ENCODE measurements at places on chromosomes 6 and 20.

DNA sequence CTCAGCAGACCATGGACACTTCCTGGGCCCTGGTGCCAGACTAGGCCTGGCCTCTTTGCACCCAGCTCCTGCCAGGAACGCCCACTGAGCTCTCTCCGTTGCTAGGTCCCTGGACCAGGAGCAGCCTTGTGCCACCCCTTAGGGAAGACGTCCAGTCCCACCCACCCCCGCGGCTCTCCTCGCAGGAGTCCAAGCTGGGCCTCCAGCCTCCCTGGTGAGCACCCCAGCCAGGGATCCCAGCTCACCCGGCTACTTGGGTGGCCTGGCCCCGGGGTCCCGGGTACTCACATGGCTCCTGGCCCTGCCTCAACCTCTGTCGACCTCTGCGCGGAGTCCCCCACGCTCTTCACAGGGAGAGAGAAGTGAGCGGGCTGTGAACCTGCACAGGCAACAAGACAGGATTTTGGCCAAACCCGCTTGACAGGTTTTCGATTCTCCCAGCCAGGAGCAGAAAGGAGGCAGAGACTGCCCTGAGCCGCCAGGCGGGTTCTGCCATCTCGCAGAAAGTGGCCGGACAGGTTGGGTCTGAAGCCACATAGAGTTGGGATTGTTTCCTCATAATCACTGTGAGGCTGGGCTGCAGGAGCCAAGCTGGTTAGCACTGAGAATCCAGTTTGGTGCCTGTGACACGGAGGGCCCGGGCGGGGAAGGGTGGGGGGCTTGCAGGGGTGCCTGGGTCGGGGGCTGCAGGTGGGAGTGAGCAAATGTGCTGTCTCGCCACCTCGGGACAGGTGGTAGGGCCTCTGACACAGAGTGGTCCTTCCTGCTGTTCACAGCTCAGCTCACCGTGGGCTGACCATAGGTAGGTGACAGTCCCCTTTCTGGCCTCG is at the start of gene RBBP8NL:
RBBP8NL (minus strand) TSS at position 368 of the 830 bp plus-strand sequence. CDS start 7,892 bp downstream, outside the sequence.
- no peak for DNase-seq

DNA sequence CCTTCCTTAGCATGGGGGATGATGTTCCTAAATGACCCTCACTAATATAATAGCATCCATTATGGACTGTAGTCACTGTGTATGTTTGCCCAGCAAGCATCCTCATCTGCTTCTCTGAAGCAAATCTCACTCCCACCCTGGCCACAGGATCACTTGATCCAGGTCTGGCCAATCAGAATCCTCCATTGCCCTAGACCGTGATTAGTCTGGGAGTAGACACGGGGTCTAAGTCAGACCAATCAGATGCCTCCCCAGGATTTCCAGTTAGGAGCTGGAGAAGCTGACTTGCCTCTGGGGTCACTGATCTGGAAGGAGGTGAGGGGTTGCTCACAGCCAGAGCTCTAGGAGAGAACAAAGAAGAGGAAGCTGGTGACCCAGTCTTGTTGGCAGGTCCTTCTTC is 153.9 kb downstream of the DHX35 start:
- no peak for DNase-seq

DNA sequence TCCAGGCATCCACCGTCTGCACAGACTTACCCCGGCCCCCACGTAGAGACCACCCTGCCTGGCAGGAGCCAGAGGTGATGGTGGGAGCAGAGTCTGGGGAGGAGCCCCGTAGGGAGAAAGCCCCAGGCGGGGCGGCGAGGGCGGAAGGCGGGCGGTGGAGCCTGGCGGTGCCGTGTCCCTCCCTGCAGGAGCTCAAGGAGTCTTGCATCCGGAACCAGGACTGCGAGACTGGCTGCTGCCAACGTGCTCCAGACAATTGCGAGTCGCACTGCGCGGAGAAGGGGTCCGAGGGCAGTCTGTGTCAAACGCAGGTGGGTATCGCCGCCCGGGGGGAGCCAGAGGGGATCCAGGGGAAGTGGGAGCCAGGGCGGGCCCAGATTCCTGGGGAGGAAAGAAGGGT is 6.0 kb downstream of the CLPSL1 start:
- DNase-seq = no peak

DNA sequence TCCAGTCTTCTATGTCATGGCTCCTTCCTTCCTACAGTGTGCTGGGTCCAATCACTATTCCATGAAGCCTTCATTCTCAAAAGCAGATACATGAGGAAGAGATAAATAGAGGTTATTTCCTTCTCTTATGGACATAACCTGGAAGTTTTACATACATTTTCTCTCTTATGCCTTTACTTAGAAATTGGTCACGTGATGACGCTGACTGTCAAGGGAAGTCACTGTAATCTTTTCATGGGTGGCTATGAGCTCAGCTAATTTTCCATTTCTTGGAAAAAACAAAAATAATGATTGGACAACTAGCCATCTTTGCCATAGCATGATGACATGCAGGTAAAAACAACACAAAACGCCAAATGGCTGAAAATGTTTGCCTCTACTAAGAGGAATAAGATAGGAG is 151.6 kb upstream of the PRSS16 start:
- no peak for DNase-seq

DNA sequence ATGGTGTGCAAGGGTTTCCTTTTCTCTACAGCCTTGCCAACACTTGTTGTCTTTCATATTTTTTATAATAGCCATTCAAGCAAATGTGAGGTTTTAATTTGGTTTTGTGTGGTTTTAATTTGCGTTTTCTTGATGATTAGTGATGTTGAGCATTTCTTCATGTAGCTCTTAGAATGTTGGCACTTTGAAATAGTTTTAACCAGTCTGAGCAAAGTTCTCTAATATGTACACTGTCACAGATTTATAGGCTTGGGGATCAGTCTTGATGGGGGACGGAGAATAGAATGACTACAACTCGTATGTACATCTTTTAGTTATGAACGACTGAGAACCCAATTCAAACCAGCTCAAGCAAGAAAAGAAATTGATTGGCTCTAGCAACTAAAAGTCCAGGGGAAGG is 1003.1 kb downstream of the KIF16B start:
- no peak for DNase-seq

- DNase-seq = no peak
These were observed 101.4 kb upstream of the FAM184A start for GRCh38 chr6:119179842-119180241.

DNA sequence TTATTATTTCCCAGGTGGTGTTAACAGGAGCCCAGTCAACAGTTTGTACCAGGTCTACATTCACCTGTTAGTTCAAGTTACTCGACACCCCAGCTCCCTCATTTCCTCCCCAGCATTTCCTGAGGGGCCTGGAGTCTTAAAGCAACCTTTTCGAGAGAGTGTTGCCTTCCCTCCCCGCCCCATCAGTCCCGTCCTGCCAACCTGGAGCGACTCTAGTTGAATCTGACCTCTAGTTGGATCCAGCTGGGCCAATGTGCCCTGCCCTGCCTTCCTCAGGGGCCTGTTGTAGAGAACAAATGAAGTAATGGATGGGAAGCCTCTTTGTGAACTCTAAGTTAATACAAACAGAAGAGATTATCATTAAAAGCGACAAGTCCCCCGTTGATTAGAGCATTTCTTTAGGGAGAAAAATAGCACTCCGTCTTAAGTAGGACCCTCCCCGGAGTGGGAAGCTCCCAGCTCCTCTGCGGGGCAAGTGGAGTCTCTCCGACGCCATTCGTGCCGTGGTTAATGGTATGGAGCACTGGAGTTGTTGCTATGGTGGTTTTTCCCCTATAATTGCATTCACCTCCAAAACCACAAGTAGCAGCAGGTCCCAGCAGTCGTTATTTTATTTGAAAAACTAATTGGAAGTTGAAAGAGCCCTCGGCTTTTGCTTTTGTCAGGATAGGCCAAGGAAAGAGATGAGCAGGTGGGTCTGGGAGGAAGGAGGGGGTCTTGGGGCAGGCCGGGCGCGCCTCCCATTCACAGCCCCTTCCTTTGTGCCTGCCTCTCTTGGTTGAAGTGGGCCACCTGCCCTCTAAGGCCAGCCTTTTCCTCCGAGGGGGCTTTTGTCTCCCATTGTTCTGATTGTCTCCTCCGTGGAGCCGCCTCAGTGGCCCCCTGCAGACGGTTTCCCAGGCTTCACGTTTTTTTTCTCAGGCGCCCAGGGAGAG is 16.1 kb downstream of the GHRH start:
- no peak for DNase-seq

DNA sequence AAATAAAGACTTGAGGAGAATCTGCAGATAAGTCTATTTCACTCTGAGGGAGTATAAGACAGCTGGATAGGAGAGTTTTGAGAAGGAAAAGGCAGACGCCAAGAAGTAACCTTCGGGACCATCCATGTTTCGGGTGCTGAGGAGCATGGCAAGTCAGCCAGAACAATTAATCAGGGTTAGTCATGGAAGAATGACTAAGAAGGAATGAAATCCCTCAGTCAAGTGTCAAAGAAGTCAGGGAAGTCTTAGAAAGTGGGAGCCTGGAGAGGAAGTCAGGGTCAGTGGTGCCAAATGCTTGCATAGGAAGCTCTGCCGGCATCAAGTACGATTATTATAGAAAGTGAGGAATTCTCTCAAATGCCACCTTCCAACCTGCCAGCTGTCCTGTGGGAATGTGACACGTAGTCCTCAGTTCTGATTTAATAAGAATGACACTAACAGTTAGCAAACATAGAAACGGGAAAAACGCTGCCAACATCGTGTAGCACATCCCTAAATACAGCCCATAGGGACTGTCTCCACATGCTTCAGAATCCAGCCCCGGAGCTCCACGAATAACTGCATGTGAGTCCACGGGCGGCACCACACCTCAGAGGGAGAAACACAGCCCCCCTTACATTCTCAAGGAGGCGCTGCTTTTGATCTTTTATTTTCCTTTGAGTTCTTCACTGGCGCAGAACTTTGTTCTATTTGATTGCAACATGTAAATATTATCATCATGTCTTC is 602.7 kb downstream of the PRKN start:
- DNase-seq = no peak

GRCh38 chr20:15199698-15200097 is 862.3 kb upstream of the FLRT3 start:
- no peak for DNase-seq

DNA sequence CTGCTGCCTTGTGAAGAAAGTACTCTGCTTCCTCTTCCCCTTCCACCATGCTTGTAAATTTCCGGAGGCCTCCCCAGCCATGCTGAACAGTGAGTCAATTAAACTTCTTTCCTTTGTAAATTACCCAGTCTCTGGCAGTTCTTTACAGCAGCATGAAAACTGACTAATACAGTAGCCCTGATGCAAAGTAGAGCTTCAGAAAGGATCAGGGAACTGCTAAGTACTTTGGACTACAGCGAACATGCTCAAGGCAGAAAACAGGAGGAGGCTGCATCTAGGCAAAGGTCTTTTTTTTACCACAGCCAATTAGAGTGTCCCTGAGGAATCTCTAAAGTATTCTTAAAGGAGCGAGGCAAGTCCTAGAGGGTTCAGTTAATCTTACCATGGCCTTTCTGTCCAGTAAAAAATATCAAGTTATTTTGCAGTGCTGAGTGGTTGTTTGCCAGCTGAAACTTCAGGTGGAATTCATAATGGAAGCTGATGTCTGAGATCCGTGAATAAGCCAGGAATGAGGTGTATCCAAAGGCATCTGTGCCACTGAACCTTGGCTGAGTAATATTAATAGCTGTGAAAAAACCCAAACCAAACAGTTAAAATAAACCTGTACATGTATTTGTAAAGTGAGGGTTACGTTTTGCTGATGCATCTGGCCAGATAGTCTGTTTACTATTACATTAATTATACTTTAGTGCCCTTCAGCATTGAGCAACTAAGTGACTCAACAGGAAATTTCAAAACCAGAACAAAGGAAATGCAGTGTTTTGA is 170.4 kb downstream of the PHF3 start:
- no peak for DNase-seq

- no peak for DNase-seq
These were observed 52.3 kb downstream of the ZFAND3 start for GRCh38 chr6:37871616-37872372.

DNA sequence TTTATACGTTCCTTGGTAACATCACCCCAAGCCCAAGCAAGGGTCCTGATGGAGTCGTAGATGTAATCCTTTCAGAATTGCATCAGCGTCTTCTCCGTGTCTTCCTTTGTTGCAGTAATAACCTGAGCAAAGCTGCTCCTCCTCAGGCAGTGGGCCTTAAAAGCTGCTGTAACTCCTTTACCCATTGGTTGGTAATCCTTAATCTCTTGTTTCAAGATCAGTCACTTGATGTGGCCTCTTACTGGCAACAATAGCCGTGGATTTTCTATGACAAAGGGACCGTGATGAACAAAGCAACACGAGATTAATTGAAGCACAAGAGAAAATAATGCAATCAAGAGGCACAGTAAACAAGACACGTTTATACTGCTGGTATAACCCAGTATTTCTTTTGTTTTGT is 44.6 kb downstream of the ALDH5A1 start:
- no peak for DNase-seq

- no peak for DNase-seq
These were observed 560.5 kb upstream of the PTCHD4 start for GRCh38 chr6:48671505-48671904.

DNA sequence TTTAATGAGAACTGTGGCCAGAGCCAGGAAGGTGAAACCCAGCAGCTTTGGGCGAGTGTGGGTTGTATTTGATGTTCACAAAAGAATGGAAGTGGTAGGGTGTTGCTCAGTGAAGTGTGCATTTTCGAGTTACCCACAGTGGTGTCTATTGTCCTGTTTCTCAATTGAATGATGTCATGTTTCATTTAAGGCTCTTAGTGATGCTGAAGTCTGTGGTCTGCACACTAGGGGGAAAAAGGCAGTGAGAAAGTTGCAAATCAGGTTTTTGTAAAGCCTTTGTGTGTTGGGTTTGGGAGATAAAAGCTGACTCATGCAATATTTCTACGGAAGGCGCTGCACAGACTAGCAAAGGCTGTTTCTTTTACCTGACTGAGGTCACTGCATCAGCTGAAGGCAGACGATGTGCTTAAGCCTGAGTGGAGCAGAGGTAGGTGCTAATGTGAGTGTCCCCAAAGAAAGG is 121.1 kb downstream of the PLEKHG1 start:
- DNase-seq = no peak

GRCh38 chr6:128686084-128686483 is 165.7 kb upstream of the PTPRK start:
- no peak for DNase-seq

DNA sequence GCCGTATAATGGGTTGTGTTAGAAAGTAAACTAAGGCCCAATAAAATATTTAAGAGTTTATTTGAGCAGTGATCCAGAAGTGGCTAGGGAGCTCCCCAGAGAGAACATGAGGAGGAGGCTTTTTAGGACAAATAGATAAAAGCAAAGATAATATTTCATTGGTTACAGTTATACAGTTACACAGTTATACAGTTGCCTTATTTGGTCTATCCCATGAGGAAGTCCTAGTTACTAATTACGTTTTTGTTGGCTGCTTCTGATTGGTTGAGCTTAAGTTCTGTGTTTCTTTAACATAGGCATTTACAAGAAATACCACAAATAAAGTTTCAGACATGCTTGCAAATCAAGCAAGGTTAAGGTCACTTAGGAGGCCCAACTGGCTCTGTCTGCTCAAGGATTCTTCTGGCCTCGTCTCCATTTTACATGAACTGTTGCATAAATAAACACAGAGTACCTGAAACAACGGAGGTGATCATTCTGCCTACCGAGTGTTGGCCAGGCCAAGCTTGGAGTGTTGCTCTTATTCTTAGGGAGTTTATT is 7.0 kb downstream of the UBD start:
- DNase-seq = no peak

GRCh38 chr20:2507875-2508630 is 662 bp downstream of the ZNF343 start:
- DNase-seq = no peak

GRCh38 chr20:23435626-23436539 is 3.6 kb upstream of the CSTL1 start:
- DNase-seq = no peak
